ENCODE measurements at places on chromosomes 12 and 14.

GRCh38 chr12:25929142-25929541, 29.3 kb upstream of the RASSF8 start:
- no peak for DNase-seq

GRCh38 chr12:47731723-47732122, 6.4 kb upstream of the ENDOU start:
- no peak for DNase-seq

DNA sequence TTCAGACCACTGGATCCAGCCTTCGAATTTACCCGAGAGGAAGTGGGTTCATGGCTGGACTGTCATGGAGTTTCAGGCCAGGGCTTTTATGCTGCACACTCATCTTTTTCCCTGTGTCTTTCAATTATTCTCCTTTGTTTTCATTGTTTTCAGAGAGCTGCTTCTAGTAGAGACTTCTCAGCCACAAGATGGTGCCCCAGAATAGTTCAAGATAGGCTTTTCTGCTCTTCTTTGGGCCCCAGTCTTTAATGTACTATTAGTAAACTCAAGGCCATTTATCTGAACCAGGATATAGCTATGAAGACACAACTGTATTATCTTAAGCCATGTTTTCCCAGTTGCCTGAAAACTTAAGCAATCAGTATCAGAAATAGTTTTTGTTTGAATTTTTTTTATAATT, 30.4 kb upstream of the PSMA6 start:
- DNase-seq = no peak

- DNase-seq = no peak
Observed at GRCh38 chr12:20189767-20190166, 178.6 kb upstream of the PDE3A start.

DNA sequence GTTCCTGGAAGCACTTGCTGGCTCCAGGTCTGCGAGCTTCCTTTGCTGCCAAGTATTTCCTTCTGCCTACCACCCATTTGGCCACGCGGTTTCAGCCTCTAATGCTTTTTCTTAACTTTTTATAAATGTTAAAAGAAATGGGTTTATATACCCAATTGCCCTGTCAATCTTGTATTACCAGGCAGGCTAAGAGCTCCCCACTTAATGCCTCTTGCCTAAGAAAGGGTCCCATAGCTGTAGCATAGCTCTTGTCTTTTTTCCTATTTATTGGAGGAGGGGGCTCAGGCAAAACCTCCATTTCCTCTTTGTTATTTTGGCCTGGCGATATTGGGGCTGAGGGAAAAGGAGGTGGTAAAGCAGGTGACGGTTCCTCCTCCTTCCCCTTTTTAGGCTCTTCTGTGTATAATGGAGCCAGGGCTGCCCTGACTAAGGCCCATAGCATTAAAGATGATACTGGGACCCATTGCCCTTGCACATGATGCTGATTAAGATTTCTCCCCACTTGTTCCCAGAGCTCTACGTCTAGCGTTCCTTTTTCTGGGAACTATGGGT, 21.6 kb upstream of the BLTP3B start:
- no peak for DNase-seq

DNA sequence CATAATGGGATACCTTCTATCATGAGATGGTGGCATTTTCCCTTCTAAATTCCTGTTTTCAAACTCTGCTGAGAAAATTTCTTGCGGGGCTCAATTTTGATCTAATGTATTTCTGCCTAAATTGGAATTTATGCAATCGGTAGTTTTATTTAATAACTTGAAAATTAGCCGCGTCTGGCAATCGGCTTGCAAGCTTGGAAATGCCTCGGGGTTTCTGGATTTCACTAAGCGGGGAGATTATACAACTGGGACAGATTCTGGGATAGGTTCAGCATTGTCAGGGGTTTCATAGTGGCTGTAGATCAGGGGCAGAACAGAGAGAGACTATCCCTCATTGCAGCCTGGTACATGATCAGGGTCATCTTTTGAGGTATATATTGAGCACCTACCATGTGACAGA, 8.6 kb downstream of the CCDC60 start:
- no peak for DNase-seq

GRCh38 chr14:71141701-71142374, 234.6 kb downstream of the PCNX1 start:
- no peak for DNase-seq

DNA sequence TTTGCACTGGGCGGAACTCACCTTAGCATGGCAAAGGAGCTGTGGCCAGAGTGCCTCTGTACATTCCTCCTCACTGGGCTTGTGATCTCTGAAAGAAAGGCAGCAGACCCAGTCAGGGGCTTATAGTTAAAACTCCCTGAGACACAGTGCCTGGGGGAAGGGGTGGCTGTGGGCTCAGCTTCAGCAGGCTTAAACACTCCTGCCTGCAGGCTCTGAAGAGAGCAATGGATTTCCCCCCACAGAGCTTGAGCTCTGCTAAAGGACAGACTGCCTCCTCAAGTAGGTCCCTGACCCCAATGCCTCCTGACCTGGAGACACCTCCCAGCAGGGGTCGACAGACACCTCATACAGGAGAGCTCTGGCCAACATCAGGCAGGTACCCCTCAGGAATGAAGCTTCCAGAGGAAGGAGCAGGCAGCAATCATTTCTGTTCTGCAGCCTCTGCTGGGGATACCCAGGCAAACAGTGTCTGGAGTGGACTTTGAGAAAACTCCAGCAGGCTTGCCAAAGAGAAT, 327.5 kb upstream of the SLC16A7 start:
- no peak for DNase-seq

DNA sequence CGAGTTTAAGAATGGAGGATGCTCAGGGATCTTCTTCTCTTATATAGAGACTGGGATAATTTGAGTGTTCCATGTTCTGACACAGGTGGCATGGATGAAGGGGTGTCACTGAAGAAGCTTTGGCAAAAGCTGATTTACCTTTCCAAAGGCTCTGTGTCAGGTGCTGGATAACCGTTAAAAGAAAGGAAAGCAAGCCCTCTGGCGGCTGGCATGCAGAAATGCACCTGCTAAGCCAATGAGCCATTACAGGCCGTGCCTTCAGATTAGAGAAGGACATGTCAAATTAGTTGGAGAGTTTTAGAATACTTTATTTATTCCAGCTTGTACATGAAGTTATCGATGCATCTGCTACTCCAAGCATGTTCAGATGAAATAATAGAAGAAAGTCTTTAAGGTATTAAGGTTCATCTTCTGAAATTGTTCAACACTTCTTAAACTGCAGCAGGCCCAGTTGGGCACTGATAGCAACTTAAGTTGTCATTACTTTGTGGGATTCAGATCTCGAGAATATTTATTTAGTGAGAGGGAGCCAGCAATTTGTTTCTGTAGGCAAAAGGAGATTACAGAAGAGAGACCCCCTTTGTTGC, 678.2 kb downstream of the NRXN3 start:
- no peak for DNase-seq

GRCh38 chr14:31096255-31096654, 70.1 kb upstream of the STRN3 start:
- no peak for DNase-seq

GRCh38 chr14:56524971-56525677, 54.5 kb upstream of the TMEM260 start:
- DNase-seq = no peak

DNA sequence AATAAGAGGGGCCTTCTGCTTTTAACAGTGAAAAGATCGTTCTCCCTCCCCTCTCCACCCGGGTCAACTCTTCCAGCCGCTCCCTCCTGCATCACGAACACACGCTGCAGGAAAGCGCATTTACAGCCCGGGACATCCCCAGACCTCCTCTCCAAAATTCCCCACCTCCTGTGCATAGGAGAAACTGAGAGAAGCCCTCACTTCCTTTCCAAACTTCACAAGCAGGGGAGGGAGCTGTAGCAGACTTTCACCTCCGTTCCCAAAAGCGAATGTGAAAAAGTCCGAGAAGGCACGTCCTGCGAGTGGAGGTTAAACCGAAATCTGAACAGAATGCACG, 513 bp downstream of the BCAT1 start:
- no peak for DNase-seq

GRCh38 chr14:92190768-92191167, 69.0 kb downstream of the CPSF2 start:
- DNase-seq = no peak

DNA sequence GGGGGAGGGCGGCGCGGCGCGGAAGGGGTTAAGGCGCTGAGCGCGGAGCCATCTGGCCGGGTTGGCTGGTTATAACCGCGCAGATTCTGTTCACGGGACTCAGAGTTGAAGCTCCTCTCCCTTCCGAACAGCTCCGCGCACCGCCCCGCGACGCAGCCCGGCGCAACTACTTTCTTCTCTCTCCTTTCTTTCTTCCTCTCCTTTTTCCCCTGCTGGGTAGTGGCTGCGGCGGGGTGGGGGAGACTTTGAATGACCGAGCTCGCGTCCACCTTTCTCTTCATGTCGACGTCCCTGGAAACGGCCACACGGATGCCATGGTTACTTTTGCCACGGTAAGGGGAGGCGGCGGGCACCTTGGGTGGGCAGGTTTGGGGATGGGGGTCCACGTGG, at the start of gene NTF3:
Gene NTF3 (plus strand): TSS at position 98 of the 390 bp plus-strand sequence. CDS start 217 bp downstream, at position 315.
- DNase-seq = peak; percentile 21

- DNase-seq = no peak
Observed at GRCh38 chr14:96494331-96494730, 7.9 kb upstream of the PAPOLA start.
